ENCODE measurements at places on chromosomes 16 and 17.

GRCh38 chr17:64547319-64547718 lies 40.5 kb downstream of the CEP95 start:
- no peak for DNase-seq

DNA sequence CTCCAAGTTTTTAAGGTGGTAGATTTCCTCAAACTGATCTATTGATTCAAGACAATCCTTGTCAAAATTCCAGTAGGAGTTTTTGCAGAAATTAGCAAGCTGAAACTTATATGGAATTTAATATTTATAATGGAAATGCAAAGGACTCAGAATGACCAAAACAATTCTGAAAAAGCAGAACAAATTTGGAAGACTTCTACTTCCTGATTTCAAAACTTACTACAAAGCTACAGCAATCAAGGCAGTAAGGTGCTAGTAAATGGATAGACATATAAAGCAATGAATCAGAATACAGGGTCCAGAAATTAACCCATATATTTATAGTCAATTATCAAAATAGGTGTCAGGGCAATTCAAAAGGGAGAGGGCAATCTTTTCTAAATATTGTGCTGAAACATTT lies 11.8 kb upstream of the IL21R start:
- no peak for DNase-seq

GRCh38 chr17:65123757-65124675 lies 13.2 kb upstream of the RGS9 start:
- DNase-seq, result no peak

DNA sequence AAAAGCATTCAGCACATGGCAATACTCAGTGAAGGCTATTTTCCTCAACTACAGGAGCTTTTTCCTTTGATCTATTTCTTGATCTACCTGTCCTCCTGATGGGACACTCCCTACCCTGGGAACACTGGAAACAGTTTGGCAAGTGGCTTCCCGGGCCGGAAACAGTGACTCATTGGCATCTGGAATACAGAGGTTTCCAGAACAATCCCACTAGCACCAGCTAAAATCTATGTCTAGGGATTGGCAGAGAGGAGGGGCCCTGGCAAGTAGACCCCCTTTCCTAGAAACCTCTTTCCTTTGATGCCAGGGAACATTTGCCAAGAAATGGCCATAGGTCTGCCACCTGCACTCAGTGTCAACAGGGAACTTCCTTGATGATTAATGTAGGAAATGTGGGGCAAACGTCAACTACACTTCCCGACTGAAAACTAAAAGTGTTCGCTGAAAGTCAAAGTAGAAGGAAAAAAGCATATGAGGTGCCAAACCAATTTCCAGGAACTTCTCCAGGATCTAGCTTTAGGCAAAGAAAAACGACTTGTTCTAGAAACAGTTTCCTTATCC lies 30.4 kb upstream of the FBXW10B start:
- DNase-seq, result peak; percentile 57

GRCh38 chr16:998211-998610 lies 16.6 kb downstream of the SOX8 start:
- DNase-seq, result no peak

GRCh38 chr16:28937222-28937876 lies 5.6 kb downstream of the CD19 start:
- DNase-seq, result no peak

GRCh38 chr17:74443516-74444296 lies 11.8 kb downstream of the GPRC5C start:
- DNase-seq, result no peak

DNA sequence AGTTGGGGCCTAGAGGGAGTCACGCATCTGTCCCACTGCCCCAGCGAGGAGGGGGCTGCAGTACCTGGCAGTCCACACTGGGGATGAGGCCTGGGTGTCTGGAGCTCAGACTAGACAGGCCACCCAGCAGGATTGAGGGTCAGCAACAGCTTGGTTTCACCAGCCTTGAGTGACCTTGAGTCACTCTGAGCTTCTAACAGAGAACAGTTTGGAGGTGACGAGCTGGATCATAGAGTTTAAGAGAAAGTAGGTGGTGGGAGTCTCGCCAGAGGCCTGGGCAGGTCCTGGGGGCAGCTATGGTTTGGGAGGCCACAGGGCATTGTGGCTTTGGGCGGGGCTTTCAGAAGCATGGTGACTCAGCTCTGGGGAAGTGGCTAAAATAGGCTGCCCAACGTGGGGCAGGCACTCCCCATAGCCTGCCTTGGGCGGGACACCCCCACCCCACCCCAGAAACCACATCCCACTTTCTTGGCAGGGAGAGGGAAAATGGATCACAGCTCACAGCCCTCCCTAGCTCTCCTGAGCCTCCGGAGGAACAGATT lies 20.5 kb downstream of the CDC42EP4 start:
- DNase-seq, result no peak

DNA sequence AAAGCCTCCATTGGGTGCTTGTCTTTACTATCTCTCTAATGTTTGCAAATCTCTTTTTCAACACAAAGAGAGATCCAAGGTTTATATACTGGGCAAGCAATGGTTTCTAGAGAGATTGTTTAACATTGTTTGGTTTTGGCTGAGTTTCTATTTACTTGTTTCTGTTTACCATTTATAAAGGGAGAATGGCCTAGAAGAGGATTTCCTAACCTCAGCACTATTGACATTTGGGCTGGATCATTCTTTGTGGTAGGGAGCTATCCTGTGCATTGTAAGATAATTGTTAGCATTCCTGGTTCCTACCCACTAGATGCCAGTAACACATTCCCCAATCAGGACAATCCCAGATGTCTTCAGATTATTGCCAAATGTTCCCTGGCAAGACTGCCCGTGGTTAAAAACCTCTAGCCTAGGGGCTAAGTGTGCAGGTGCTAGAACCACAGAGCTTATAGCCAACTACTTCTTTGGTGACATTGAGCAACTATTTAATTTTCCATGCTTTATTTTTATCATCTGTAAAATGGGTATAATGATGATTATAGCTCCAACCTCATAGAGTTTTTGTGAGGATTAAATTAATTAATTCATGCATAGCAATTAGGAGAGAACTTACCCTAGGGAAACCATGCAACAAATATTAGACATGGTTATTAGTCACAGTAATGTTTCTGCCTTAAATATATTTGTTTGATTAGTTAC lies 413.9 kb upstream of the MAF start:
- no peak for DNase-seq

DNA sequence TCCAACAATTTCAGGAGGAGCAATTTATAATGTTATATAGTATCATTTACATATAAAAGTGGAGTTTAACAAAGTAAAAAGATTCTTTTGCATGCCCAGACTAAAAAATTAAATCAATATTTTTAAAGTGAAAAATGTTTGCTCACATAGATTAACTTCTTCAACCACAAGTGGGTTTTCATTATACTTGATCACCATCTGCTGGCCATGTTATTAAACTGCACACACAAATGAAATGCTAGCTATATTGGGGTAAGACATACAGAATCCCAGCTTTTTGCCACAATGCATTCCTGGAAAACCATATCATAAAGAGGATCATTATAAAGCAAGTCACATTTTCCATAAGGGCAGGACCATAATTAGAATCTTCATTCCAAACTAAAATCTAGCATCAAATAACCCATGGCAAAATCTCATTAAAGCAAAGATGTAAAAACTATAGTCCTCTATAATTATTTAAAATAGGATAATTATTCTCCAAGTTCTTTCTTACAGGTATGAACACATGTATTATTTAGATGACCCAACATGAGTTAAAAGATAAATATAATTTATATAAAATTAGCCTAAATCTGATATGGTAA lies 26.3 kb downstream of the CEP112 start:
- DNase-seq, result no peak

- peak; percentile 68 for DNase-seq
Measured at GRCh38 chr17:46194393-46195216, 1.4 kb upstream of the KANSL1 start.

DNA sequence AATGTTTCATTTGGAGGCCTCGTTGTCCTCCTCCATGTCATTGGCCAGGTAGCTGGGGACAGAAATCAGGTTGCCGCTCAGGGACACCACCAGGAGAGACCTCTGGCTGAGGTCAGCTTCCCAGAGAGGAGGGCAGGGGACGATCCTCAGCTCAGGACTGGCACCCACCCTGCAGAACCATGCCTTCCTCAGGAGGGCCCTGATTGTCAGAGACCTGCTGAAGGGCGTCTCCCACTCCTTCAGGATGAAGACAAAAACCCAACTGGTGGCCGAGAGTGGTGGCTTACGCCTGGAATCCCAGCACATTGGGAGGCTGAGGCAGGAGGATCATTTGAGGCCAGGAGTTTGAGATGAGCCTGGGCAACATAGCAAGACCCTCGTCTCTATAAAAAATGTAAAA lies 19.5 kb downstream of the PRR11 start:
- DNase-seq, result no peak

DNA sequence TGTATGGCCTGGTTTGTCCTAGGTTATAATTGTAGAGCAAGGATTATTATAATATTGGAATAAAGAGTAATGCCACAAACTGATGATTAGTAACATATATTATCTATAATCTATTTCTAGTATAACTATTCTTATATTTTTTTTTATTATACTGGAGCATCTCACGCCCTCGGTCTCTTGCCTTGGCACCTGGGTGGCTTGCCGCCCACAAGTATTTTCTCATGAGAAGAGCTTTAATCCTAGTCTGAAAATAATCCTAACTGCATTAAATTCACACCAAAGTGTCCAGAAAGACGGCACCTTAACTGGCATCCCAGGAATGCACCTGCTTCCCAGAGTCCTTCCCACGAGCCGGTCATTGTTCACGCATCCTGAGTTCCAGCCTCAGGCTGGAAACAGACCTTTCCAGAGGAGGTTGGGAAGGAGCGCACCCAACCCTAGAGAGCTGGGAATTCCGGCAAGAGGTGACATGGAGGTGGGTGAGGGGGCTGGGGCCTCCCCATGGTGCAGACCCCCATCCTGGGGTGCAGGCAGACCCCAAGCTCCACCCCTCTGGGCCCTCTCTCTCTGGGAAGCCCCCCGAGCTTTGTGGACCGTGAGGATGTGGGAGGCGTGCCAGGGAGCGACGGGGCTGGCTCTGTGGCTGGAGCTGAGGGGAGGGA lies 15.9 kb downstream of the CHMP1A start:
- no peak for DNase-seq

GRCh38 chr17:82561429-82562035 lies 42.0 kb downstream of the FOXK2 start:
- DNase-seq, result no peak

DNA sequence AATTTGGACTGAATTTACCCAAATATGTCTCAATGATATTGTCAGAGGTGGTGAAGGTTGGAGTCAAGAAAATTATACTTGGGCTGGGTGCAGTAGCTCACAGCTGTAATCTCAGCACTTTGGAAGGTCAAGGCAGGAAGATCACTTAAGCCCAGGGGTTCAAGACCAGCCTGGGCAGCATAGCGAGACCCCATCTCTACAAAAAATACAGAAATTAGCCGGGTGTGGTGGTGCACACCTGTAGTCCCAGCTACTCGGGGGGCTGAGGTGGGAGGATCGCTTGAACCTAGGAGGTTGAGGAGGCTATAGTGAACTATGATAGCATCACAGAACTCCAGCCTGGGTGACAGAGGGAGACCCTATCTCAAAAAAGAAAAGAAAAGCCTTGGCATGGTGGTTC lies 40.9 kb downstream of the LAT start:
- no peak for DNase-seq
